ENCODE measurements at places on chromosomes 5 and 9.

- DNase-seq: no peak
These were observed 1.1 kb downstream of the PLPP6 start for GRCh38 chr9:4662989-4663792.

DNA sequence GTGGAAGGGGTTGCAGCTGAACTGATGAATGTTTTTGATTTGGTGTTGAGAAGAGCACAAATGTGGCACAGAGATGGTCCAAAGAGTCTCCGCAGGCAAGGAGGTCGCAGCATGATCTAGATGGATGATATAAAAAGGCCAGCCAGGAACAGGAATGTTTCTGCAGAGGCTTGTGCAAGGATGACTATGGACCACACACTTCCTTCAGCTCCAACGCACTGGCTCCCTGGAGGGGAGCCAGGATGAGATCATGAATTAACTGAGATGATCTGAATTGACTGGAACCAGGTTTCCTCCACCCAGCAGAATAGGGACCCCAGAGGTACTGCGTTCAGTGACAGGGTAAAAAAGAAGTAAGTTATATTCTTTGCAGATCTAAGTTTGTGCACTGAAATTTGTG, 89.0 kb downstream of the ARSB start:
- no peak for DNase-seq

GRCh38 chr5:156764176-156764971, 85.7 kb upstream of the PPP1R2B start:
- DNase-seq: no peak

DNA sequence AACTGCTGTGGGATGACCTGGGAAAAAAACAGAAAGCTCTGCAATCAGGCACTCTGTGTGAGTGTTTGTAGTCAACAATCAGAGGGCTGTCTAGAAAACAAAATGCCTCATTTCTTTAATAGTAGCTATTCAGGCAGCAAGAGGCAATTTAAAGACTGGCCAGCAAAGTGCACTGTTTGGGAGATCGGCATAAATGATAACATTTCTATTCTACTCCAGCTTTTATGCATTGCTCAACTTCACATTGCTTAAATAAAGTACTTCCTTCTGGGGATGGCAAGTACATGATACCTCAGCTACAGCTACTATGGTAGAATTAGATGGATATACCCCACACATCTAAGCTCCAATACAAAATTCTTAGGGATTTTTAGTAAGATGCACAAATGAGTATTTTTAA, 193.1 kb downstream of the DCP2 start:
- DNase-seq: no peak

DNA sequence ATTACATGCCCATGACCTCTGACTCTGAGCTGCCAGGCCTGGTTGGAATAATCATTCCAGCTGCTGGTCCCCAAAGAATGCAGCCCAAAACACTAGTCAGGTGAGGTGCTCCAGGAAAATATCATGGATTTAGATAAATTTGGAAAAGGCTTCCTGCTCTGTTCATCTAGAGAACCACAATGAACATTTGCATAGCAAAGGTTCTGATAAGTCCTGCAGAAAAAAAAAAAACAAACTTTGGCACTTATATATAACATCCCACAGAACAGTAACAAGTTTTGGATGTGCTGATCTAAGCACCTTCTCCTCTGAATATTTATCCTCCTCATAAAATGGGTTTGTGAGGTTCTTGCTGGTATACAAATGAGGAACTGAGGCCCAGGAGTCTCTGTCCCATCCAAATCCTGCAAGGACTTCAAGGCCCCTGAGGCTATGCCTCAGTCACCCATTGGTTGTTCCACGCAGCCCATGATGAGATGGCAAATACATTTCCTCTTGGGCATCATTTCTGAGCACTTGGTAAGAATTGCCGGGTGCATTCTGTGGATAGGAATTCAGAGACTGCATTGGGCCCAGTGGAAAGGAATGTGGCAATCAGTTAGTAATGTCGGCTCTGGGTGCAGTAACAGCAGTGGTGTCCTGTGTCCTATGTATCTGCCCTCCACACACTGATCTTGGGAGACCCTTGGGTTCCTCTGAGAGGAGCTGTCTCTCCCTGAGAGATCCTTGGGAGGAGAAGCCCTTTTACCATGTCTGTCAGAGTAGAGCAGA, 73.4 kb upstream of the ASS1 start:
- no peak for DNase-seq

DNA sequence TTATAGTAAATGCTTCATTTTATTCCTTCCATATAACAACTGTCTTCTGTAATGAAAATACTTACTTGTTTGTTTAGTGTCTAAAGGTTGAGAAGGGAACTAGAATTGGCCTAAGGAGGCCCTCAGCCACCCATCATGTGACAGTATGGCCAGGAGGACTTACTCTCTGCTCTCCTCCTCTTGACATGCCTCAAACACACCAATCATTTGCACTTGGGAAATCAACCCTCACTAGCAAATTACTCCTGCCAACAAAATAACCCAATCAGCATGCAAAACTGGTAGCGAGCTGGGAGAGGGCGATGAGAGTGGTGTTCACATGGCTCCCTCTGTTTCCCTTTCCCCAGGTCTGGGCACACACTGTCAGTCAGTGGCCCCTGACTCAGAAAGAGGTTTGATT, 58.6 kb upstream of the MEF2C start:
- no peak for DNase-seq

GRCh38 chr5:167777746-167778145, 513.7 kb upstream of the WWC1 start:
- DNase-seq: no peak

Data from SW 1271 (cell line).